ENCODE measurements at places on chromosomes 5 and 9.

DNA sequence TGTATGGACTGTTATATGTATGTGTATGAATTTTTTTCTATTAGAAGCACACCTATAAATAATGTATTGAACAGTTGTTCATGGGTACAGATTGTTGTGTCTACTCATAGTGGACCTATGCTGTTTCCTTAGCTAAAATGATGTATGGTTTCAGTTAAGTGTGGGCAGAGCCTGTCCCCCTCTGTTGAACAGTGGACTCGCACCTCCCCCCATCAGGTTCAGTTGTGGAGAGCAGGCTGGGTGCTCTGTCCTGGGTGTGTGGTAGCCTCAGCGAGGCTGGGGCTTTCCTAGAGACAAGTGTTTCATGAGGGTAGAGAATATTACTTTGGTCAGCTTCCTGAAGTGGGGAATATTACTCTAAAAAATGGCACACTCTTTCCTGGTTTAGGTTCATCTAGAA lies 47.4 kb upstream of the LRRTM2 start:
- no peak for DNase-seq

GRCh38 chr9:68429631-68430030 lies 73.2 kb downstream of the PGM5 start:
- DNase-seq: no peak

- DNase-seq: no peak
Observed at GRCh38 chr5:60444661-60445360, 255.2 kb downstream of the DEPDC1B start.

DNA sequence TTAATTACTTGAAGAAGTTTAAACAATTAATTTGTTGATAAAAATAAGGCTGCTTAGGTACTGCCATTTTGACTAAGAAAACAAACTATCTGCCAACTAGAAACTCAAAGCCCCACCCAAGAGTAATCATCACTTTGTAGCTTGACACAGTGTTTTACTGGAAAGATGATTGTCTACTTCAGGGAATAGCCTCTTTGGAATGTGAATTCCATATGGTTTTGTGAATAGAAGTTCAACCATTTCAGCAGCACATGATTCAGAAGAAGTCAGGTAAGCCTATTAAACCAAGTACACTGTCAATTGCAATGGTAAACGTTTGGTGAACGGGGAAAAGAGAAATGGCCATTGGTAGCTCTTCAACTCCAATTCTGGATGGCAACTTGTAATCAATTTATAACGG lies 55.2 kb downstream of the PLK2 start:
- DNase-seq: no peak

DNA sequence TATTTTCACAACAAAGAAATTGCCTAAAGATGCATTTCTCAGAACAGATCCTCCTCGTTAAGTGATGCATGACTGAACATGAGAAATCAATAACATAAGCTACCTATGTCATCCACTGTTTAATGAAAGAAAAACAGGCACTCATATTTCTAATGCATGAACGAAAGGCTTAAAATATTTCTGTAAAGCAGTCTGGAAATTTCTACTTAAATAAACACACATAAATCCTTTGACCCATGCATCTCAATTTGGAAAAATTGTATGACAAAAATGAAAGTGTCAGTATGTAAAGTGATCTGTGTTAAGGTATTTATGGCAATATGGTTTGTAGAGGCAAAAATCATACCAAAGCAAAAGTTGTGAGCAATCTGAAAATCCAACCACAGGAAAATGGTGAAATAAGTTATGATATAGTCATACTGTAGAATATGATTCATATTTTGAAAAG lies 399.2 kb upstream of the GRAMD2B start:
- DNase-seq: no peak

- no peak for DNase-seq
Observed at GRCh38 chr5:106254784-106255183, 1416.0 kb downstream of the EFNA5 start.

- DNase-seq: no peak
Observed at GRCh38 chr5:40557501-40557900, 122.2 kb upstream of the PTGER4 start.

- DNase-seq: no peak
Observed at GRCh38 chr9:89920131-89920530, 315.3 kb downstream of the GADD45G start.

GRCh38 chr9:128840524-128840923 lies 10.9 kb upstream of the SPOUT1 start:
- DNase-seq: no peak
